ENCODE measurements at places on chromosomes 1 and 21.

DNA sequence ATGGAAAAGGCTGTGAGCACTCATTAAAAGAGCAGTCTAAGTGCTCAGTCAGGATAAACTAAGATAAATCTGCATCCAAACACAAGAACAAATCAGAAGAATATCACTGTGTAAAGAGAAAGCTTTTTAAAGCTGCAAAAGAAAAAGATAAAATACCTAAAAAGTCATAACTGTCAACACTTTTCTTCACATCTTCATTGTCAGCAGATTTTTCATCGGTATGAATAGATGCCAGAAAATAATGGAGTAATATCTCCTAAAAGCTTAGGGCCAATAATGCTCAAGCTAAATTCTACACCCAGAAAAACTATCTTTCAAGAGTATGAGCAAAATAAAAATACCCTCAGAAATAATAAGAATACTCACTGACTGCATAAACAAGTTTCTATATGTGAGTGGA lies 54.0 kb upstream of the PALMD start:
- DNase-seq: no peak

GRCh38 chr1:199545780-199546179 lies 481.7 kb upstream of the NR5A2 start:
- DNase-seq: no peak

GRCh38 chr21:32138658-32139057 lies 140.2 kb downstream of the MIS18A start:
- DNase-seq: no peak

- DNase-seq: no peak
Observed at GRCh38 chr1:18644446-18644845, 13.8 kb downstream of the PAX7 start.

DNA sequence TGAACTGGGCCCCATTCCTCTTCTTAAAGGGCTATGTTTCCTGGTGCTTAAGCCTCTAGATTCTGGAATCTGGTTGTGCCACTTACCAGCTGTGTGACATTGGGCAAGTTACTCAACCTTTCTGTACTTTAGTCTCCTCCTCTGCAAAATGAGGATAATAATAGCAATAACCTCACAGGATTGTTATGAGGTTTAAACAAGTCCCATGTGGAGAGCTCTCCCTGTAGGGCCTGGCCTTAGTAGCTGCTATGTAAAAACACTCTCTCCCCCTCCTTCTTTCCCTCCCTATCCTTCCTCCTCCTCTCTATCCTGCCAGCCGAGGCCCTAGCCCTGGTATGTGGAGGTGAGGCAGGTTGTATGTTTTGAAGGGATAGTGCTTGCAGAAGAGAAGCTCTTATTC lies 8.2 kb upstream of the PEAR1 start:
- no peak for DNase-seq

GRCh38 chr1:35451125-35451528 lies 106.1 kb downstream of the KIAA0319L start:
- DNase-seq: peak; percentile 63

GRCh38 chr21:35940074-35940927 lies 120.0 kb downstream of the SETD4 start:
- no peak for DNase-seq

- no peak for DNase-seq
Observed at GRCh38 chr1:114564141-114564540, 17.3 kb downstream of the BCAS2 start.
